Activated naive CD8-positive, alpha-beta T cell treated with anti-CD3 and anti-CD28 coated beads for 36 hours (primary cell): ENCODE measurements at places on chromosomes 5 and 9. TPM values are rescaled to one million over a fixed set of nuclear protein-coding genes. Genes with fewer than 3 reads are reported as not detected.
A peak's percentile ranks its signal among the peaks of the same experiment; 100 is the strongest.

DNA sequence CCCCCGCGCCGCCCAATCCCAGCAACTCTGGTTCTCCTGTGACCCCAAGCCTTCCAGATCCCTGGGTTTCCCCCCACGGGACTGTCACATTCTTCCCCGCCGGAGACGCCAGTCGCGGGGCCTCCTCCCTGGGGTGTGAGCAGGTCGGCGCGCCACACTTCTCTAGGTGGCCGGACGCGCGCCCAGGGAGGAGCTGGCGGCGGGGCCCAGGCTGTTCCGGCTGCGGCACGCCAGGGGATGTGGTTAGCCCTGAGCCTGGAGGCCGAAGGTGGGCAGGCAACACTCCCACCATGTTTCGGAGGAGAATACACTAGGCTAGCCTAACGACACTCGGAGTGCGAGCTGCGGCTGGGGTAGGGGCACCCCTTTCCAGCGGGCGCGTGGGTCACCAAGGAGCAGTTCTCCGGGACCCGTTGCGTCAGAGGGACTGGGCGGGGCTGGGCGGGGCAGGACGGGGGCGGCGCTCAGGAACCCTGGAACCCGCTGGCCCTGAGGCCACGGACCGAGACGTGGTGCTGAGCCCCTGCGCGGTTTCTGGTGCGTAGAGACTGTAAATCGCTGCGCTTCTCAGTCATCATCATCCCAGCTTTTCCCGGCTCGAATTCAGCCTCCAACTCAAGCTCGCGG lies at the start of gene SLC27A6:
SLC27A6 (plus strand) TSS at position 478 of the 627 bp plus-strand sequence. CDS start 650 bp downstream, outside the sequence.
- DNase-seq = peak; percentile 3

DNA sequence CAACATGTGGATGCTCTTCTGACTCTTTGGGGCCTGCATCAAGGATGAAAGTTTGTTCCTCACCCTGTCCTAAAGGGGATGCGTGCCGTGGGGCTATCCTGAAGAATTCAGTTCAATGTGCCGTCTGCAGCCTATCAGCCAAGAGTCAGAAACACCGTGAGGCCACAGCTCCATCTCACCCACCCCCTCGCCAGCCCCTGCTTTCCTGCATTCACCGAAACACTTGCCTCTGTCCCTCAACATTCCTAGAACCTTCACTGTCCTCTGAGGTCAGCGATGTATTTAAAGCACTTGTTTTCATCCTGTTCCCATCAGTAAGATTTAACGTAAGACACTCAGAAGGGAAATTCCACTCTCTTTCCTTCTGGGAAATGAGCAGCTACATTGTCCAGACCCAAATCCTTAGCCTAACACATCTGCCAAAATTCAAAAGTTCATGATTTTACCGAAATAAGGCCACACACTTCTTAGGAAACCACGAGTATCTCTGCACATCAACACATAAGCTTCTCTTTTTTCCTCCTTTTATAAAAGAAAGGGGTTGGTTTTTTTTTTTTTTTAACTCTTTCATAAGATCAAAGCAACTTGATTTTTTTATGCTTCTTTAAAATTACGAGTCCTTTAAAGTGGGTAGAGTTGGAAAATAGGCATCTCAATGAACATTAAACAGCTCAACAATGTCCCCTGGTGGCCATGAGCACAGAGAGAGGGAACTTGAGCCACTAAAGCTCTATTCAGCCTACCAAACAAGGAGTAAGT lies 100.7 kb downstream of the SUSD1 start:
- peak; percentile 52 for DNase-seq

DNA sequence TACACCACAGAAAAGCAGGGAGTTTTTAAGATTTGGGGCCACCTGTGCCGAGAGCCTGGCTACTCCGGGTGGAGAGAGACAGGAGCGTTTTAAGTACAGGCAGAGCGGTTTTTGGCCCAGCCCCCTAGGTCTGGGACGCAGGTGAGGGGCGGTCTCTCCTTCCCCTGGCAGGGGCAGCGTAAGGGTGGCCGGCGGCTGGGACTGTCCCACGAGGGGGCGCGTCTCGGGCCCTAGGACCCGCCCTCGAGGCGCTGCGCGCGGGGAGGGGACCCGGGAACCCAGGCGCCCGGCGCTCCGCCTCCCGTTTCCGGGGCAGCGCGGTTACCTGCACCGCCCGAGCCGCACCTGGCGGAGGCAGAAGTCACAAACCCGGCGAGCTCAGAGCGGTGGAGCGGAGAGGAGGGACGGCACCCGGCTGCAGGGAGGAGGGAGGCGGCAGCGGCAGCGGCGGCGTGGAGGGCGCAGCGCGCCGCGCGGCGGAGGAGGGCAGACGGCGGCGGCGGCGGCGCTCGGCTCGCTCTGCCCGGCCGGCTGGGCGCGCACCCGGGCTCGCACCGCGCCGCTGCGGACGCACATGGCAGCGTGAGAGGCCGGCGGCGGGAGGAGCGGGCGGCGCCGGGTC lies at the start of gene WWC1:
WWC1 (plus strand) TSS at position 304 of the 622 bp plus-strand sequence. CDS start 508 bp downstream, outside the sequence.
- peak; percentile 63 for DNase-seq

DNA sequence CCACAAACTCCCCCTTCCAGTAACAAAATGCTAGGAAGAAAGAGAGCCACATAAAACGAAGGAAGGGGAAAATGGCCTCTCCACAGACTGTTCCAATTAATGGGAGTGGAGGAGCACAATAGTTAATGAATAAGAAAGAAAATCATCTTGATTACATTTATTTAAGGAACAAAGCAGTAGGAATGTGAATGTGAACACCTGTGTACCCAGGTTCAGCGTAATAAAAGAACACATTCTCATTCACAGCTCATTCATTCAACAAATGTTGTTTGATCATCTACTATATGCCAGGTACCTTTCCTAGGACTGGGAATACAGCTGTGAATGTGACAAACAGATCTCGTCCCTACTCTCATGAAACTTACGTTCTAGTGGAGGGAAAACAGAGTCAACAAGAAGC lies 35.7 kb downstream of the SIL1 start:
- no peak for DNase-seq

Gene ADCY2
- total RNA-seq = not detected
